ENCODE measurements at places on chromosomes 6 and 20. TPM values are rescaled to one million over a fixed set of nuclear protein-coding genes. Genes with fewer than 3 reads are reported as not detected.

Gene ZNF165
- 1.8 TPM for polyA plus RNA-seq

Gene RRAGD
- polyA plus RNA-seq, result 22.4 TPM

Gene ULBP2
- 5.4 TPM for polyA plus RNA-seq

Gene OR2H1
- not detected for polyA plus RNA-seq

Gene HDGFL1
- not detected for polyA plus RNA-seq

Gene CABLES2
- polyA plus RNA-seq, result 1.6 TPM

Gene AGER
- polyA plus RNA-seq, result 3.5 TPM

Gene HLA-DRA
- 25.7 TPM for polyA plus RNA-seq

Gene VEGFA
- 87.8 TPM for polyA plus RNA-seq

Gene TMEM14B
- 50.8 TPM for polyA plus RNA-seq

Gene IPCEF1
- polyA plus RNA-seq, result 0.35 TPM

Gene XKR7
- polyA plus RNA-seq, result not detected

Gene LAMA2
- 2.7 TPM for polyA plus RNA-seq

Gene PI16
- polyA plus RNA-seq, result 2.7 TPM

Gene PAK5
- 0.21 TPM for polyA plus RNA-seq

Gene TRIM38
- 4.7 TPM for polyA plus RNA-seq

Gene ARHGAP40
- polyA plus RNA-seq, result 27.9 TPM

Gene B3GALT4
- 27.2 TPM for polyA plus RNA-seq

Gene TMEM74B
- polyA plus RNA-seq, result 3.9 TPM

Gene SYNDIG1
- not detected for polyA plus RNA-seq

Gene SLC32A1
- polyA plus RNA-seq, result not detected

Gene PTCRA
- polyA plus RNA-seq, result not detected

Gene ADGRF5
- polyA plus RNA-seq, result 2.2 TPM

Gene VGLL2
- 0.04 TPM for polyA plus RNA-seq

Gene MYH7B
- 0.69 TPM for polyA plus RNA-seq

Gene NR2E1
- polyA plus RNA-seq, result 0.06 TPM

Gene ABHD16A
- 30.0 TPM for polyA plus RNA-seq

All from esophagus (tissue), 2 donors.